ENCODE measurements at places on chromosomes 3 and 15.

DNA sequence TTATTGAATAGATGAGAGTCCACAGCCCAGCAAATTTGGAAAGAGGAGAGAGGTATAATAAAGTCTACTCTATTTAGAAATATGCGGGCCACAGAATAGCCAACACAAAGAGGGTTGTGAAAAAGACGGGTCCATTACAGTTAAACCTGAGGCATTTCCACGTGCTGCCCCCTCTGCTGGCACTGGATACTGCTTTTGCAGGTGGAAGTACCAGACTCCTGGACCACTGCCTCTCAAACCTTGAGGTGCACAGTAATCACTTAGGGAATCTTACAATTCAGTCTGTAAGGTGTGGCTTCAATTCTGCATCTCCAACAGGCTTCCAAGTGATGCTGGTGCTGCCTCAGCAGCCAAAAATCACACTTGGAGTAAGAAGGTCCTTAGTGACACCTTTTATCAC is 3.0 kb upstream of the TFDP2 start:
- DNase-seq: no peak

DNA sequence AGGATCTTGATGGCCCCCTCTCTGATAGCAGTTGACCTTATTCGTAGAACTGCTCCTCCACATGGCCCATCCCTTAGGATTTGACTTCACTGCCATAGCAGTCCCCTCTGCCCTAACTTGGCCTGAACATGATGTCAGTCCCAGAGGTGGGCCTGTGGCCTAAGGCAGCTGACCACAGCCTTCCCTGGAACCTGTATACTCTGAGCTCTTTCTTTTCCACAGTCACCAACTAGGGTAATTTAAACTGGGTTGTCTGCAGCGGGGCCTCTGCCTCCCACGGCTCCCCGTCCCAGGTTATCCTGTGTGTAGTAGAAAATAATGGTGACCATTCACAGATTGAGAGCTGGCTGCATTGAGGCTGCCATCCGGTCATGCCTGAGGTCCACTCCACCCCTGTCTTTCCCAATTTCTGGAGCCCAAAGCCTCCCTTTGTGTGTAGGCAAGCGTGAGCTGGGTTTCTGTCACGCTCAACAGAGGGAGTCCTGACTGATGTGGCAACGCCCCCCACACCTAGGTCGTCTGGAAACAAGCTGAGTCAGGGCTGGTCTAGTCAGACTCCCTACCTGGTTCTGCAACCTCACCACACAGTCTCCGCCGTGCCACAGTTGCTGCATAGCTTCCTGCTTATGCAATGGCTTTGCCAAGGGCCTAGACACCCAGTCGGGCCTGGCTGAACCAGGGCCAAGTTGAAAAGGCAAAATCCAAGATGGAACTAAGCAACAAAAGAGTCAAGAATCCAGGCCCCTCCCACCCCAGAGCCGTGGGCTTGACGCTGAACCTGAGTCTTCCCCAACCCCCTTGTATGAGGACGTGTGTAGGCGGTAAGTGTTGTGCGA is 284.5 kb downstream of the XXYLT1 start:
- DNase-seq: no peak

- no peak for DNase-seq
These were observed 93.5 kb downstream of the FLNB start for GRCh38 chr3:58101499-58102389.

- no peak for DNase-seq
These were observed 228.0 kb downstream of the DTWD1 start for GRCh38 chr15:49848807-49849206.

- no peak for DNase-seq
These were observed 35.3 kb downstream of the TLE3 start for GRCh38 chr15:70062321-70062956.

- DNase-seq: no peak
These were observed 2.9 kb downstream of the TRA2B start for GRCh38 chr3:185934767-185935464.

DNA sequence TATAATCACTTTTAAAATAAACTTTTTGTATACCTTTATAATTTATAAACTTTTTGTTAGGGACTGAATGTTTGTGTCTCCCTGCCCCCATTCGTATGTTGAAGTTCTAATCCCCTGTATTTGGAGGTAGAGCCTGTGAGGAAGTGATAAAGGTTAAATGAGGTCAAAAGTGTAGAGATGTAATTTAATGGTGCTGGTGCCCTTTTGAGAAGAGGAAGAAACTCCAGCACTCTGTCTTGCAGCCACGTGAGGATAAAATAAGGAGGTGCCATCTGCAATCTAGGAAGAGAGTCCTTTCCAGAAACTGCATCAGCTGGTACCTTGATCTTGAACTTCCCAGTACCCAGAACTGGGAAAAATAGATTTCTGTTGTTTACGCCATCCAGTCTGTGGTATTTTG is 106.1 kb upstream of the RGMA start:
- no peak for DNase-seq

DNA sequence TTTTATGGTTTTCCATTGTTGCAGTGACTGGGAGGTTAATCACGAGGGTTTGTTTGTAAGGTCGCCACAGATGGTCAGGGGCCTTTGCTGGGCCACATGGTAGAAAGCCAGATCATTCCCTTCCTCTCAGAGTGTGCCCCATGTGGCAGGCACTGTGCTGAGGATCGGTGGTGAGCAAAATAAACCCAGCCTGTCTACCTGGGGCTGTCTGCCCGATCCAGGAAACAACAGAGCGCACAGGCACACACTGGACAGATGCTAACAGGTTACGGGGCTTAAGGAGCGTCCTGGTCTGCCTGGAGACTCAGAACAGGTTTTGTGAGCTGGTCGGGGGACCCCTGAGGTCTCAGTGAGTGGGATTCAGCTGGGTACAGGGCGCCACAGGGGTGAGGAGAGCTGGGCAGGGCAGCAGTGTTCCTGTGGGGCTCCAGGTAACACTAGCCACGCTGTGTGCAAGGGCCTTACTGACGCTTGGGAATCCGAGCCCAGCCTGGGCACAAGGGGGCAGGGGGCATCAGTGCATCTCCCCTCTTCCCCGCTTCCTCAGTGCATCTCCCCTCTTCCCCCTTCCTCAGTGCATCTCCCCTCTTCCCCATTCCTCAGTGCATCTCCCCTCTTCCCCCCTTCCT is 136.4 kb downstream of the DNAJB8 start:
- no peak for DNase-seq

DNA sequence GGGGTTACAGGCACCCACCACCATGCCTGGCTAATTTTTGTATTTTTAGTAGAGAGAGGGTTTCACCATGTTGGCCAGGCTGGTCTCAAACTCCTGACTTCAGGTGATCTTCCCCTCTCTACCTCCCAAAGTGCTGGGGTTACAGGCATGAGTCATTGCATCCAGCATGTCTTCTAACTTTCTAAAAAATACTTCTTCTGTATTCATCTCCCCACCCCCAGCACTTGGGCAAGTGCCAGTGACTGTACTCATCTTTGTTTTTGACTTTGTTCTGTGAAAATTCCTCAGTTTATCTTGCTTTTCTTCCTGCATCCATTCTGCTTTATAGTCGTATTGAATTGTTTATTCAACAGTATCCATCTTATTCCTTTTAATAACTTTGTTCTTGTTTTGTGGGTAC is 47.6 kb downstream of the ARIH1 start:
- DNase-seq: no peak

- no peak for DNase-seq
These were observed 144.9 kb downstream of the EPHB1 start for GRCh38 chr3:134939978-134940377.

DNA sequence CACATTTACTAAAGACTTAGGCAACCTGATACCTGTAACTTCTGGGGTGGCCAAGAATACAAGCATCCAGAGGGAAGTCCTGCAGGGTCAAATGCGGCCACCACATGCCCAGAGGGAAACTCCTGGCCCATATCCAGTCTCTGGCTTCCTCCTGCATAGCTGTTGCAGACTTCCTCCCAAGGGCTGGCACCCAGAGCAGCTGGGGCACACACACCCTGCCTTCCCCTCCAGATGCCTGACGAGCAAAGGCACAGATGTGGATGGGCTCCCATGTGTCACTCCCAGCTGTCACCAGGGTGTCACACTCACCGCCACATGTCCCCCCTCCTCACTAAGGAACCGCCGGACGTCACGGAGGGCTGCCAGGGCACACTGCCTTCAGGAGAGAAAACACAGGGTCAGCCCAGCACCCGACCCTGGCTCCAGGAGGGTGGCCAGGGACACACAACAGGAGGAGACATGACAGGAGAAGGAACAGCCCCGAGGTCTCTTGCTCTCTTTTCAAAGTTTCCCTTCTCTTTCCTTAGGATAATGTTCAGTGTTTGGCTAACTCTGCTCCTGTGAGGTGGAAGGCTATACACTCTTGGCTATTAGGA is 13.2 kb downstream of the PFKFB4 start:
- no peak for DNase-seq

GRCh38 chr3:126017362-126017761 is 48.4 kb downstream of the ROPN1B start:
- no peak for DNase-seq

GRCh38 chr15:96340348-96340597 is 9.8 kb downstream of the NR2F2 start:
- no peak for DNase-seq

DNA sequence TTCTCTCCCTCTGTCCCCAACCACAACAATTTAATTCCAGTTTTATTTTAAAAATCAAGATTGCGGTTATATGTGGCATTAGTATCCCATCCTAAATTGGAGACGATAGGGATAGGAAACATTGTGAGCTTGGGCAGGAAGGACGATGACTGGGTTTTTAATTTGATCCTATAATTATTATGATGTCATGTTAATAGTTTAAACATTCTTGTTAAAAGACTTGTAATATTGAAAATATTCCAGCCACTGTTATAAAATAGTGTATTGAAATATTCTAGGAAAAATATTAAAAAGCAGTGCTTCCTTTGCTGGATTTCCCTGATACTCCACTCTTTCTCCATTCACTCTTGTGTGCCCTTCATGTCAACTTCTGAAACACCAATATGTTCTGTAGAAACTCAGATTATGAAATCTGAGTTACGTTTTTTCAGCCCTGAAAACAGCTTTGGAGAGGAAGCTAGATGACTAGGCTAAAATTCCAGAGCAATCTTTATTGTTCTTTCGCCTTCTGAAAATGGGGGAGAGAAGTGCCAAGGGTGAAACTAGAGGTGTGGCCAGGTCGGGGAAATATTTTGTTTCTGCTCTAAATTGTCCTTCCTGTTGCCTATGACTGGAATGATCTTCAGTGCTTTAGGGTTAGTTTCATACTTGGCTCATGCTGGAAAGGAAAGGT is 46.1 kb upstream of the MAP3K13 start:
- DNase-seq: no peak

GRCh38 chr3:192957441-192958021 is 39.9 kb upstream of the MB21D2 start:
- no peak for DNase-seq

GRCh38 chr15:83665480-83665879 is 11.6 kb downstream of the ADAMTSL3 start:
- DNase-seq: no peak

DNA sequence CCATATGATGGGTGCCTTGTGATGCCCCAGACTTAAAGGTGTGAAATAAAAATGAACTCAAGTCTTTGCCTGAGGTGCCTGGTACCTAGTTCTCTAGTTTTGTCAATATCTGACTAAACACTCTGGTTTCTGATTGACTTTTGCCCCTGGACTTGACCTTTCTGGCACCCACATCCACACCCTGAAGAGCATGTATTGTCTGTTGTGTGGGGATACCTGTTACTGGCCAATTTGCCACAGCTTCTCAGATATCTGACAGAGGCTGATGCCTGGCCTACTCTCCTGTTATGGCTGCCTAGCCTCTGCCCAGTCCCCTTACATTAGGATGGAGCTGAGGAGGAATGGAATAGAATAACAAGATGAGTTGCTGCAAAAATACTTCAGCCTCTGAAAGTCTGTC is 3.6 kb downstream of the ZBTB38 start:
- no peak for DNase-seq

DNA sequence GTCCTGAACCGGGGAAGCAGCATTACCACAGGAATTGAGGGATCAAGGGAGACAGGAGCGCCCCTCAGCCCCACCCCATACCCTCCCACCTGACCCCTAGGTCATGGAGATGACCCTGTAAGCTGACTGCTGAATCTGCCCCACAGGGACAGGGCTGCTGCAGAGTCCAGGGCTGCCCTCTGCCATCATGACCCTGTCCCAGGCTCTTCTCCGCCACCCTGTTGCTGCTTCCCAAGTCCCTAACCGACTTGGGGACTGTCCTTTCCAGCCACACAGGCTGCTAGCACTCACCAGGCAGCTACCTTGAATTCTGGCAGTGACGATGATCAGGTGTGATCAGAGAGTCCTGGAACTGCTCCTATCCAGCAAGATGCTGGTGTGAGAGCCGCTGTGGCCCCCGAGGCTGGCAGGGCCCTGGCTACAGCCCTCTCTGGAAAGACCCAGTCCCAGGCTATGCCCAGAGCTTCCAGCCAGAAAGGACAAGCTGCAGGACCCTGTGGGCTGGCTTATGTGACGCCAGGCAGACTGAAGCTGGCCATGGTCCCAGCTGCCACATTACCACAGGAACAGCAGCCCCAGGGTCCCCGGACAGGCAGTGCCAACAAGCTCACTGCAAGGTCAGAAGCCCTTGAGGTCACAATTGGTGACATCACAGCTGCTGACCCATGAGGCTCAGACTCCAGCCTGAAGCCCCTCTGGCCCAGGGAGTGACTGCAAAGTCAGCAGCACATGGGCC is at the start of gene C3orf22:
Gene C3orf22 (minus strand): TSS at position 597 of the 736 bp plus-strand sequence. CDS start 5,542 bp downstream, outside the sequence.
- no peak for DNase-seq

DNA sequence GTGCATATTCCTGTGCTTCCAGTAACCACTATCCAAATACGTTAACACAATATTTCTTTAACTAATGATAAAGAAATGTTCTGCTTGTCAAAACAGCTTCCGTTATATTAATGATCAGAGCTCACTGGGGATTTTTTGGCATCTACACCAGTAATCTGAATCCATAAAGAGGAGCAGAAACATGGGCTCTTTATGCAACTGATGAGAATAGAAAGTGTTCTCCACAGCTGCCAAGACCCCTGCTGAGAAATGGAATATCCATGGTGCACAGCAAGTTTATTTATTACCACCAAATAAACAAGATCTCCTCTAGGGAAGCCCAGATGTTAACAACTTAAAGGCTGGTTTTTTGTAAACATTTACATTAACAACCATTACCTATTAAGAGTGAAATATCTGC is 54.5 kb downstream of the ALDH1A2 start:
- no peak for DNase-seq

DNA sequence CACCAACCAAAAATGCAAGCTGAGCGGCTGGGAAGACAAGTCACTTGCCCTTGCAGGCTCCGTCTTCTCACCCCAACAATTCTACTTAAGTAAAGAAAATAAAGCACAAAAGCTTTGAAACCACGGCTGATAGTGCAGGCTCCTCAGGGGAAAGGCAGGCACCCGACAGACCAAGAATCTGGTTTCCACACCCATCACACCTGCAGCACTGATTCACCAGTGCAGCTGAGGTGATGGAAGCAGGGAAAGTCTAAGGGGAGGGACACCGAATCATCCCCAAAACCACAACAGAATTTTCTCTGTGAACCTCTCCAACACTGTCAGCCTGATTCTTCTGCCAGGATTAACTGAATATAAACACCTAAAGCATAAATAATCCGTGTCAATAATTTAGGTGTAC is 62.0 kb upstream of the NSMCE3 start:
- DNase-seq: no peak

DNA sequence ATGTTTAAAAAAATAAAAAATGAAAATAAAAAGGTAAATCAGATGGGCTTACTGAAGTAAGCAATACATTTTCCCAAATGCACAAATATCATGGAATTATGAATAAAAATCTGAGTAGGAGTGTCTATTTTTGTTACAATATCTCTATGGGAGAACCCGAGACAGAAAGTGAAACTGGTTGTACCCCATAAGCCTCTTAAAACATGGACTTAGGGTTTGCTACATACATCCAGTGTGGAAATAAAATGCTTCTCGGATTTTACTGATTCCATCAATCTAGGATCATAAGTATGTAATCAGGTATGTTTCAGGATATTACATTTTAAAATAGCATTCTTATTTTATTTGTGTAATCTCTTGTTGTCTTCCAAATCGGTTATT is 177.8 kb upstream of the CDIN1 start:
- no peak for DNase-seq

Measured in stimulated activated CD8-positive, alpha-beta memory T cell treated with anti-CD3 and anti-CD28 coated beads, Interleukin-15, amount 100 ng/mL, for 1 hour (primary cell).